ENCODE measurements at places on chromosomes 2 and 18.

DNA sequence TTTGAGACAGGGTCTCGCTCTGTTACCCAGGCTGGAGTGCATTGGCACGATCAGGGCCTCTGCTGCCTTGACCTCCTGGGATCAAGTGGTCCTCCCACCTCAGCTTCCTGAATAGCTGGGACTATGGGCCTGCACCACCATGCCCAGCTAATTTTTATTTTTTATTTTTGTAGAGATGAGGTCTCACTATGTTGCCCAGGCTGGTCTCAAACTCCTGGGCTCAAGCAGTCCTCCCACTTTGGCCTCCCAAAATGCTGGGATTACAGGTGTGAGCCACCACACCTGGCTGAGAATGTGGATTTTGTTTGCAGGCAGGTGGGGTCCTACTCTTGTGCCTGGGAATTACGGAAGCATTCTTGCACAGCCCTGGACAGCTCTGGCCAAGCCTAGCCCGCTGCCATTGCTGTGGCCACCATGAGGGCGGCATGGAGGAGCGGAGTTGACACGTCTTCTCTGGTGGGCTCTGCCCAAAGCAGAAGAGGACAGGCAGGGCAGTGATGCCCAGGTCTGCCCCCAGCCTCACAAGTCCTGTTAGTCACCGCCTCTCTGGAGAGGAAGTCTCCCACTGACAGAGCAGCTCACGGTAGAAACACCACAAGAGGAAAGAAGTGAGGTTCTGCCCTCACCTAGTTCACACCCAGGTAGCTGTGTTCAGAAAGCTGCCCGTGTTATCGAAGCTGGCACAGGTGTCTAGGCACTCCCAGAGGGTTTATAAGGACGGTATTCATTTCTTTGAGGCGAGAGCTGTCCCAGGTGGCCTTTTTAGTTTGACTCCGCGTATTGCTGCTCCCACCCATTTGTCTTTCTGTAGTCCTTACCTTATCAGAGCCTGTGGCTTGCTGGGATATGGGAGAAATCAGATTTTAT, 46.2 kb downstream of the ARMC9 start:
- DNase-seq: no peak

DNA sequence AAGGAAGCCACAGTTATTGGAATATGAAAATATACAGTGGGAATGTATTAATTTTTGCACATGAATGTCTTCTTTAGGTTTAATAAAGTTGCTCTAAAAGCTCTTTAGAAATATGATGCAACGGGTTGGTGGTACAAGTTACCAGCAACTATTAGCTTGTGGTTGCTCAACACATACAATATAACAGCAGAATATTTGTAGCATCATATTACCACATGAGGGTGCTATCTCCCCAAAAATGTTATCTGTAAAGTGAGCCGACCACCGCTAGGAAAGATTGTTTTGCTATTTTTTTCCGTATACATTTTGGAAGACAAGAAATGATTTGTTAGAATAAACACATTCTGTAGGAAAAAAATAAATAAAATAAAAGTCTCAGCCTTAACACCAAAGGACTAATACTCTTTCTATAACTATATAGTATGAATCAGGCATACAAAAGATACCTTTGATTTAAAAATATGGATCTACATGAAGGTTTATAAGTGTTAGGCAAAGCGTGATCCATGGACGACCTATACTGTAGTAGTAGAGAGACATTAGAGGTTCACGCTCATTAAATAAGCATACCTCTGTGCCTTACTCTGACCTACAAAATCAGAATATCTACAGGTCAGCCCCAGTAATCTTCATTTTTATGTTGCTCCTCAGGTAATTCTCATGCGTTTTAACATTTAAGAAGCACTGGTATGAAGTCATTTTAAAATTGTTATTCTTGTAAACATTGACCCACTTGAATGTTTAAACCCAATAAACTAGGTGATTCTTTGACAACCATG, 1110.6 kb upstream of the ACVR2A start:
- DNase-seq: no peak

- DNase-seq: no peak
Measured at GRCh38 chr2:222315443-222316121, 16.8 kb upstream of the PAX3 start.

DNA sequence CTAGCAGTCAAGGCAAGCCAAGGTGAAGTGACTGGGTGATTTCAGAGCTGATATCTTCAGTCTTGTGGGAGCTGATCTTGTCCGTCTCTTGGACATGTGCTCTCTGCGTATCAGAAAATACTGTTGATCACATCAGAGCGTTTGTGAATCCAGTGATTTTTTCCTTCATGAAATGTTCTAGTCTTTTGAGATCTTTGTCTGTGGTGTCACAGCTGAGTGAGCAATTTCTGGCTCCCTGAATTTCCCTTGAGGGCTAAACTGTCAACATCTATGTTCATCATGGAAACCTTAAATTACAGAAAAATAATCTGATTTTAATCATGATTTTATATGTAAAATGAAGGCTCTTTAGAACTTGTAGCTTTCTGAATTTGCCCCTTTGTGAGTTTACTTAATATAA, 432.0 kb downstream of the CCDC85A start:
- no peak for DNase-seq

DNA sequence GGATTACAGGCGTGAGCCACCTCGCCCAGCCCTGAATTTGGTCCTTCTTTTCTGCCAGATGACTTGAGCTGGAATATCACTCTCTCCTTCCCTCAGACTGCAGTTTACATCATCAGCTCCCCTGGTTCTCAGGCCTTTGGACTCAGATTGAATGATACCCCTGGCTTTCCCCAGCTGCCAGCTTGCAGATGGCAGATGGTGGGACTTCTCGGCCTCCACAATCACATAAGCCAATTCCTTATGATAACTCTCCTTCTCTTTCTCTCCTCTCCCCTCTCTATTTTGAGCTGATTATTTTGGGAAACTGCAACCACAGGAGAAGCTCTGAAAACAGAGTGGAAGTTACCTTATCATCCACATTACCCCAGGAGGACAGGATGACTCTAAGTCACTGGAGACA, 33.4 kb upstream of the ATP8B1 start:
- DNase-seq: no peak

DNA sequence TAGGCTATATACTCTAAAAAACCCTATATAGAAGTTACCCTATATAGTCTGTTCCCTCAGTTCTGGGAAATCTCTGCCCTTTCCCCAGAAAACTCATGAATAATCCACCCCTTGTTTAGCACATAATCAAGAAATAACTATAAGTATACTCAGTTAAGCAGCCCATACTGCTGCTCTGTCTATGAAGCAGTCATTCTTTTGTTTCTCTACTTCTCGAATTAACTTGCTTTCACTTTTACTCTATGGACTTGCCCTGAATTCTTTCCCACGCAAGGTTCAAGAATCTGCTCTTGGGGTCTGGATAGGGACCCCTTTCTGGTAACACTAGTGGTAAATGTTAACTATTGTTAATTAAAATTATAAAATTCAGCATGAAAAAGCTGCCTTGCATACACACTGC, 17.4 kb upstream of the AP1S3 start:
- no peak for DNase-seq
